ENCODE measurements at places on chromosomes 16 and 17. TPM values are rescaled to one million over a fixed set of nuclear protein-coding genes. Genes with fewer than 3 reads are reported as not detected.
A peak's percentile ranks its signal among the peaks of the same experiment; 100 is the strongest.

DNA sequence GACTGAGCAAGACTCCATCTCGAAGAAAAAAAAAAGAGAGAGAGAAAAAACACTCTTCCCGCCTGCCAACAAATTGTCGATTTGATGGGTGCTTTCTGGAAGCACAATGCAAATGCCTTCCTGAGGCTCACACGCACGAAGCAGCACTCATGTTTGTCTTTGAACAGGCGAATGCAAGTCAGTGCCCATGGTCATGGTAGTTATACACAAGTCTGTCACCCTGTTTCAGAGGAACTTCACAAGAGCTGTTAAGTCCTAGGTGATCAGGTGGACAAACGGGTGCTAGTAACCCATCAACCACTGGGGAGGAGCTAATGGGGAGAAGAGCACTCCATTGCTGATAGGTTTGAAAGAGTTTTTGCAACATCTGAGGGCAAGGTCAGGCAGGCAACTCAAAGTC is 6.5 kb upstream of the DNAI2 start:
- DNase-seq, result no peak

- peak; percentile 88 for DNase-seq
Measured at GRCh38 chr17:8288336-8289102, at the start of gene RANGRF. TSS of gene RANGRF (plus strand) at chr17:8288670. CDS start at chr17:8288789, 119 bp downstream.

- no peak for DNase-seq
Measured at GRCh38 chr16:51268237-51268636, 117.2 kb upstream of the SALL1 start.

- DNase-seq, result no peak
Measured at GRCh38 chr17:44916781-44917241, 1.5 kb upstream of the GFAP start.

GRCh38 chr17:7336240-7337175 is at the start of gene ACAP1:
TSS of gene ACAP1 (plus strand) at chr17:7336529. CDS start at chr17:7336735, 206 bp downstream.
- peak; percentile 83 for DNase-seq

- DNase-seq, result peak; percentile 68
Measured at GRCh38 chr16:31382485-31383161, 10.5 kb upstream of the ITGAD start.

DNA sequence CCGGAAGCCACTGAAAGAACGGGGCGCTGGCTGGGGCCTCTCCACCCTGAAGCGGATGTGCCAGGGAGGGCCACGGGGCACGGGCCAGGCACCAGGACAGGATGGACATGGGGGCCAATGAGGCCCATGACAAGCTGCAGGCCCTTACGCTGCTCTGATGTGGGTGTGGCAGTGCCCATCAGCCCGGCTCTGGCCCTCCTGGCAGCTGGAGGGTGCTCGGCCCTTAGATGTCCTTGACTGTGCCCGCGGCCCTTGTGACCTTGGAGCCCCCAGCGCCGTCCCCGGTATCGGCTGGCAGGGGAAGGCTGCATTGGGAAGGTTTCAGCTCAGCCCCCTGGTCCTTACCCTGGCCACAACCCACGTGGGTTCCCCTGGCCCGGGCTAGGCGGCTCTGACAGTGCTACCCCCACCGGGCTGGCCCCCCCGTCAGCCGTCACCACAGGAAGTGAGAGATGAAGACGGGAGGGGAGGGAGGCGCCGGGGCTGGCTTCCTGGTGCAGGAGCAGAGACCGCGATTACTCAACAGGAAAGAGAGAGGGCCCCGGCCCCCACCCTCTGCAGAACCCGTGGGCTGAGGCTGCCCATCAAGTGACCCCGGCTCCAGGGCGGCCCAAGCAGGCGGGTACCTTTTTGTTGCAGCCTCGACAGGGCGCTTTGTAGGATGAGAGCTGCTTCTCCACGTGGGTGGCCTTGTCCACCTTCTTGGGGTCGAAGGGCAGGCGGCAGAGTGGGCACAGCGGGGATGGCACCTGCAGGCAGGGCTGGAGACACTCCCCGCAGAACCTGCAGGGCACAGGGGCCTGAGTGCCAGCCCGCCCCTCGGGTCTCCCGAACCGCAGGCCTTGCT is 5.3 kb downstream of the RNF166 start:
- DNase-seq, result peak; percentile 91

GRCh38 chr17:68288375-68288774 is 2.6 kb downstream of the SLC16A6 start:
- peak; percentile 84 for DNase-seq

DNA sequence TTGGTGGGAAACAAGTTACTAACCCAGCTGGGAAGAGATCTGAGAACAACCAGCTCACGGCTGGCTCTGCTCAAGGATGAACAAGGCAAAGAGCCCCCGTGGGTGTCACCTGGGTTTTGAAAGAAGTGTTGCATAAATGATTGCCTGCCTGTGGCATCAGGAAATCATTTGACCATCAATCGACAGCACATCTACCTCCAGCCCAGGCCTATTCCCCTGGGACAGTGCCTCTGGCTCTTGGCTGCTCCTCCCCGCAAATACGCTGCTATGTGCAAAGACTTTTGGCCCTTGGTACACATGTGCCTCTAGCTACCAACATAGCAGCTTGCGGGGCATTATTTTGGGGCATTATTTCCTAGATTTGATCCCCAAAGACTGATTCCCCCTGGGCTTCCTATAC is 39.4 kb upstream of the SMPD3 start:
- DNase-seq, result no peak

GRCh38 chr17:79713391-79713790 is 17.4 kb upstream of the ENPP7 start:
- no peak for DNase-seq

DNA sequence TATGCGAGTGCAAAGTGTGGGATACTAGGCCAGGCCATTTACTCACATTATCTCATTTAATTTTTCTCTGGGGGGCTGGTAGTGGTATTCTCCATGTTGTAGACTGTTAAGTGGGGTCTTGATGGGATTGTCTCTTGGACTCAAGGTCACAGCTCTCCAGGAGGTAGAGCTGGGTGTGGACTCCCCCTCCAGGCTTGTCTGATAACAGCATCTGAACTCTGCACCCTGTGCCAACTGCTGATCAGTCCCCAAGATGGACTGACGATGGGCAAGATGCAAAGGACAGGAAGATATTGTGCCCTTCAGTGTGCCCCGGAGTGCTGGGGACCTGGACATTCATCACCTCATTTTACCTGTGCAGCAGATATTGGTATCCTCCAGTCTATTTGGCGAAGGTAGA is 147.8 kb downstream of the MSI2 start:
- DNase-seq, result no peak

GRCh38 chr16:67763066-67763465 is 43.3 kb downstream of the RANBP10 start:
- DNase-seq, result no peak

GRCh38 chr17:1414634-1415033 is 14.6 kb upstream of the YWHAE start:
- no peak for DNase-seq

DNA sequence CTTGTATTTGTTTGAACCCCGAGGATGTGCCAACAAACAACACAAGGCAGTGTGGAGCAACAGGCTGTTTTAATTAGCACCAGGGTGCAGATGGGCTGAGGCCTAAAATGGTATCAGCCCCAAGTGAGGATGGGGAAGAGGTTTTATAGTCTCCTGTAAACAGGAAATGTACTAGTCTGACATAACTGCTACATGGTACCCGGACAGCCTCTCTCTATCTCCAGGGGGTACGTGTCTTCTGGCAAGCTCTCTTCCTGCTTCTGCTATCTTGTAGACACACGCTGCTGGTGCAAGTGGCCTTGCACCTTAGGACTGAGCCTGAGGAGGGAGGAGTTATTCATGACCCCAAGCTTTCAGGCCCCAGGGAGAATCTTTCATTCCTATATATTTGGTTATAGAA is 2451.0 kb downstream of the TP53TG3F start:
- no peak for DNase-seq

- no peak for DNase-seq
Measured at GRCh38 chr16:88876942-88877526, 10.6 kb upstream of the PABPN1L start.

DNA sequence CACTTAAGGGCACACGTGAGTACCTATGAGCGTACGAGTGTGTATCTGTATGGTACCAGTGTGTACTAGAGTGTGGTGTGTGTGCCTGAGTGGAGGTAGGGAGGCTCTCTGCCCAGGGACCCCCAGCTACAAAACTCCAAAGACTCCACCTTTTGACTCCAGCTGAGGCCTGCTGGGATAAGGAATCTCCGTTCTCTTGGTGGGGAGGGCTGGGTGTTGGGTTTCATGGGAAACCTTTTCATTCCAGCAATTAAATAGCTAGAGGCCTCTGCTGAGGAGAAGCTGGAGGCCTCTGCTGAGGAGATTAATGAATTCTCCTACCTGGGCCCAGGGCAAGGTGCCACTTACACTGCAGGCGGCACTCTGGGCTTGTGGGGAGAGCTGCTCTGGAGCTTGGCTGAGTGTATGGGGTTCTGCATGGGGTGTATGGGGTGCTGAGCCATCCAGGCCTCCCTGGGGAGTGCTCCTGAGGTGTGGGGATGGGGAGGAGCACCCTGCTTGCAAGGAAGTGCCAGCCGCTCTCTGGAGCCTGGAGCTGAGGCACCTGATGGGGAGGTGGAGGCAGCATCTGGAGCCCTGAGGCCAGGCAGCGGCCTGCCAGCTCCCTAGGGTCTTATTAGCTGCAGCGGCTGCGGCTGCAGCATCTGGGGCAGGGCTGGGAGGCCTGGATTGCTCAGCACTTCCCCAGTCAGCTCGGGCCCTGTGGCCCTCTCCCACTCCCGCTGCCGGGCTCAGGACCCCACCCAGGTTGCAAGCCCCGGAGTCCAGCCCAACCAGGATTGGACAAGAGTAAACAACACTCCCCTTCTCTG is 4.6 kb downstream of the ANKRD13B start:
- DNase-seq, result no peak

- DNase-seq, result no peak
Measured at GRCh38 chr16:66171578-66171977, 194.9 kb upstream of the CDH5 start.

DNA sequence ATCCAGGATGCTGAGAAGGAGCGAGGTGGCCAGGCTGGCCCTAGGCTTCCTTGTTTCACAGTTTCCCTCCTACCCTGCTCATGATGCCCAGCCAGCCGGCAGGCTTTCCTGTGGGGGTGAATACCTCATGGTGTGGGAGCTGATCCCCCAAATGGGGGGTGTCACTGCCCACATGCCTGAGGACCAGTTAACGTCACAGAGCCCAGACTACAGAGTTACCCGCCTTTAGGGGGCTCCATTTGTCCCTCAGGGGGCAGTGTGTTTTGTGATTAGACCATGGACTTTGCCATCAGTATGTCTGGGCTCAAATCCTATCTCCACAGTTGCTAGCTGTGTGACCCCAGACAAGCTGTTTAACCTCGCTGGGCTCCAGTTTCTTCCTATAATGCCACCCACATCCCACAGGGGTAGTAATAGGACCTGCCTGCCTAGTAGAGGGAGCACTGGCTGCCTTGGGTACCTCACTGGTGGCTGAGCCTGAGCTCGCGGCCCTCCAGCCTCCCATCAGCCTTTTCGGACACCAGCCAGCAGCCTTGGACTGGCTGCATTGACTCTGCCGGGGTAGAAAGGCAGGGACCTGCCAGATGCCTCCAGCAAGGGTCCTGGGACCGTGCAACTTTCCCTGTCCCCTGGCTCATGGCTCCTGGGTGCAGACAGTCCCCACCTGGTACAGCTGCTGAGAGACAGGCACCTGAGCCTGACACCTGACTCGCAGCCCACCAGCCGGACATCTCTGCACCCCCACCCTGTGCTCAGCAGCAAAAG is 87.5 kb upstream of the GSE1 start:
- no peak for DNase-seq

DNA sequence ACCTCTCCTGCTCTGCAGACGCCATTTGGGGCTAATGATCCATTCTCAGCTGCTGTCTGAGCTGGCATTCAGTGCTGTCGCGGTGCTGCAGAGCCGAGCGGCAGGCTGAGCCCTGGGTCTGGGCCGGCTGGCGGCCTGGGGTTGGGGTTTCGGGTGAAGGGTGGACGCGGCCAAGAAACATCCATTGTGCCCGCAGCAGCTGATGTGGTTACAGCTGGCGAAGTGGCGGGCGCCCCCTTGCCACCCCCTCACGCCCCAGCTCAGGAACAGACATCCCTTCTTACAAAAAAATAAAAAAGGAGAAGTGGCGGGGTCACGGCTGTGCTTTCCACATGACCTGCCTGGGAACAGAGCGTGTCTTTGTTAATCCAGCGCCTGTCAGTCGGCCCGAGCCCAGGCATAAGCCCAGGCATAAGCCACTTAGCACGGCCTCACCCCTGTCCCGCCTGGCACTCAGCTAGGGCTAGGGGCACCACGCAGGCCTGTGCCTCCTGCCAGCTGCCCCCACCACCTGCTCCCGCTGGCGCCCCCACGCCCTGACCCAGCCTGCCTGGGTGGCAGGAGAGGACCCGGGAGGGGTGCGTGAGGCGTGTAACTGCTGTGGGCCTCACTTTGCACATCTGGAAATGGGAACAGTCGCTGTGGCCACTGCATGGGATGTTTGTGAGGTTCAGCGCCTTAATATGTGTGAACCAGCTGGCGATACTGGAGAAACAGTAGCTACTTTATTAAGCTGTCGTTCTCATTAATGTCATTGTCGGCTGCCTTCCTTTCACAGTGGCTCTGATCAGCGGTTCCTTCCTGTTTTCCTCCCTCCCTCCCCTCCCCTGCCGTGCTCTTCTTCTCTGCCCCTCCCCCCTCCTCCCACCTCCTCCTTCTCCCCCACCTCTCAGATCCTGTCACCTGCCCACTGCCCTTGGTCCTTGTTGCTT is 197.7 kb upstream of the CIBAR2 start:
- peak; percentile 88 for DNase-seq

- DNase-seq, result no peak
Measured at GRCh38 chr17:78821961-78822360, 18.7 kb downstream of the USP36 start.

DNA sequence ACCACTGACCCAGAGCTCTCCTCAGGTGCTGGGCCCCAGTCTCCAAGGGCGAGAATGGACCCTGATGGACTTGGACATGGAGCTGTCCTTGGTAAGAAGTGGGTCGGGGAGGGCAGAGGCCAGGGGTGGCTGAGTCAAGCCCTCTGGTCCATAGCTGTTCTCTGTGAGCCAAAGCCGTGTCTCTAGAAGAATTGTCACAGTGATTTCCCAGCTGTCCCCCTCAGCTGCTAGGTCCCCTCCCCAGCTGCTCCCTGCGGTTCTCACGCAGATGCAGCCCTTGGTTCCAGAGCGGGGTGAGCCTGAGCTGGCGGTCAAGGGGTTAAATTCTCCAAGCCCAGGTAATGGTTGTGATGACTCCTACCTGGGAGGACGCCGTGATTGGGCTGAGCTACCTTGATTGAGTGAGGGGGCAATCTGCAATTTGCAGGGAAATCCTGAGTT is 1.3 kb upstream of the NOL3 start:
- DNase-seq, result no peak

Gene CDH8
- polyA plus RNA-seq, result not detected

Gene CD79B
- 675 TPM for polyA plus RNA-seq

Gene KRTAP3-2
- not detected for polyA plus RNA-seq

Gene MYH1
- not detected for polyA plus RNA-seq

Gene CCL17
- not detected for polyA plus RNA-seq

Gene TBC1D26
- 0.13 TPM for polyA plus RNA-seq

Gene TEKT5
- polyA plus RNA-seq, result 0.25 TPM

Gene ASPSCR1
- polyA plus RNA-seq, result 32.3 TPM

Gene PABPN1L
- 0.84 TPM for polyA plus RNA-seq

Gene BAHCC1
- 1.3 TPM for polyA plus RNA-seq

Gene RNF222
- polyA plus RNA-seq, result 2.6 TPM

Measured in B cell (primary cell).